Stimulated activated CD8-positive, alpha-beta memory T cell treated with anti-CD3 and anti-CD28 coated beads, Interleukin-15, amount 100 ng/mL, for 24 hours (primary cell): ENCODE measurements at places on chromosomes 5 and 9.

DNA sequence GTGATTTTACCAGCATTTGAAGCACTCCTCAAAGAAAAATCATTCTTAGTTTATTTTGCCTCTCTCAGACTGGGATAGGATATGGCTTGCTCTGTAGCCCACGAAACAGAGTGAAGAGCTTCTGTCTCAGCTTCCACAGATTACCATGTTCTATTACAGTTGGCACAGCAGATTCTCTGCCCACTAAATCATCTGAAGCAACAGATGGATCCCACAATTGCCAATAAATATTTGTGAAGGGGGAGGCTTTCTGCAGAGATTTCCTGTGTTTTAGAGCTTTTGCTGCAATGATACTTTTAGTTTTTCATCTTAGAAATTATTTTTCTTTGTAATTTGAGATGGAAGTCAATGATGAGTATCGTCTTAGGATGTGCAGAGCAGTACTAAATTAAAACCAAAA lies 12.3 kb upstream of the MAP3K1 start:
- no peak for DNase-seq

- DNase-seq = no peak
Measured at GRCh38 chr5:71884926-71885325, 165.9 kb downstream of the CARTPT start.

DNA sequence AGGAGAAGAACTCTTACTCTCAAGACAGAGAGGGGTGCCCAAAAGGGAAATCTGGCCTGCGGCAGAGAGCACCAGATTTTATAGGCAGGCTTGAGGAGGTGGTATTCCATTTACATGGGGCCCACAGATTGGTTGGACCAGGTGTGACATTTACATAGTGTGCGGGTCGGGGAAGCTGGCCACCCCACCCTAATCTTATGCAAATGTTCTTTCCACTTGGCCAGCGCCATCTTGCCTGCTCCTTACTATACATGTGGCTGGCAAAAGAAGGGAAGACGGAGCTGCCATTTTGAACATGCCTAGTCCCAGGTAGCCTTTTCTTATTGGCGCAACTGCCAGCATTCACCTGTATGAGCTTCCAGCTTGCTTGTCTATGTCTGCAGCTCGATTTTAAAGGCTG lies 34.8 kb downstream of the PLEKHG4B start:
- DNase-seq = no peak

DNA sequence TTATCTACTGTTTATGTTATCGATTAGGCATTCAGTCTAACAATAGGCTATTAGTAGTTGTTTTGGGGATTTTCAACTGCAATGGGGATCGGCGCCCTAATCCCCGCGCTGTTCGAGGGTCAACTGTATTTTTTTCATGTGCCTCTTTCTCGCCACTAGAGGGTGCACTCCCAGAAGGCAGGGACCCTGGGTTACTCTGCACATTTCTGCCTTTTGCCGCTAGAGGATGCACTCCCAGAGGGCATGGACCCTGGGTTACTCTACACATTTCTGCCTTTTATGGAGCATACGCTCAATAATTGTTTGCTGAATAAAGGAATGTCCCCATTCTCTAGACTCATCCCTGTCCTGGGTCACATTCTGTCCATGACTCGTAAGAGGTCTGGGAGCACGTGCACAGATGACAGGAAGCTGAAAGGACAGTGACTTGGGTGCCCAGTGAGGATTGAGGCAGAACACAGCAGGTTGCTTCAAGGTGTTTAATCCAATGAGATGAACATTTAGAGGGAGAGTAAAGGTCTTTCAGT lies 27.9 kb upstream of the RECK start:
- DNase-seq = peak; percentile 17

DNA sequence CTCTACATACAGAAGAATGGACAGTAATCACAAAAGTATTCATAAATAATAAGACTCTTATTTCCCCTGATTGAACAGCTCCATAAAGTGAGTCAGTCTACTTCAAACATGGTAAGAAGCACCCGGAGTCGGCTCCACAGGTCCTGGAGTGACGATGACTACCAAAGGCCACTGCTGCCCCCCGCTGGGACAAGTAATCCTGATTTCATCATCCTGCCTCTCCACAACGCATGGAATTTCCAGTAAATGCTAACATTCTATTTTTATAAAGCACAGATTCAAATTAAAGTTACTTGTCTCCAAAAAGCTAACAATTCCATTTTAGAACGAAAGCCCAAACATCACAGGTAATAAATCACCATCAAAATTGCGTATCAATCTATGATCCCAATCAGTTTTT lies 16.2 kb downstream of the ATPSCKMT start:
- DNase-seq = no peak

- no peak for DNase-seq
Measured at GRCh38 chr9:69894720-69895119, 74.1 kb downstream of the CFAP95 start.

DNA sequence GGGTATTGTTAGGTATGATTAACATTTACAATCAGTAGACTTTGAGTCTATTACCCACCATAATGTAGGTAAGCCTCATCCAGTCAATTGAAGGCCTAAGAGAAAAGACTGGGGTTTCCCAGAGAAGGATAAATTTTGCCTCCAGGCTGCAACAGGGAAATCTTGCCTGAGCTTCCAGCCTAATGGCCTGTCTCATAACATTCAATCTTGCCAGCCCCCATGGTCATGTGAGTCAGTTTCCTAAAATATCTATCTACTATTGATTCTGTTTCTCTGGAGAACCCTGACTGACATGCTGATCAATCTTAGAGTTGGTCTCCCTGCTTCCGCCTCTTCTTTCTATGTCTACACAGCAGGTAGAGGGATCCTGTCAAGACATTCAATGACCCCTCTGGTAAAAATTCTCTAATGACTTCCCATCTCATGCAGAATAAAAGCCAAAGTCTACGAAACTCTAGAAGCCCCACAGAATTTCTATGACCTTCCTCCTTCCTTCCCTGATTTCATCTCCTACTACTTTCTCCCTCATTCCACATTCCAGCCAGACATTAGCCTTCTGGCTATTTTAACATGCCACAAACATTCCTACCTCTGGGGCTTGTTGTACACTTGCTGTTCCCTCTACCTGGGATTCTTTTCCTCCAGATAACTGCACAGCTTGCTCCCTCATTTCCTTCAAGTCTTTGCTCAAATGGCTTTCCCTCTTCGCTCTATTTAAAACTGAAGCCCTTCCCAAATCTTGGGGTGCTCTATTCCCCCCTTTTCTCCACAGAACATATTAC lies 60.2 kb downstream of the FBXW11 start:
- no peak for DNase-seq

- no peak for DNase-seq
Measured at GRCh38 chr9:84597131-84597530, 72.4 kb upstream of the NTRK2 start.

- no peak for DNase-seq
Measured at GRCh38 chr9:134688231-134688630, 46.6 kb downstream of the COL5A1 start.

- no peak for DNase-seq
Measured at GRCh38 chr9:124019771-124020519, 8.4 kb downstream of the LHX2 start.

DNA sequence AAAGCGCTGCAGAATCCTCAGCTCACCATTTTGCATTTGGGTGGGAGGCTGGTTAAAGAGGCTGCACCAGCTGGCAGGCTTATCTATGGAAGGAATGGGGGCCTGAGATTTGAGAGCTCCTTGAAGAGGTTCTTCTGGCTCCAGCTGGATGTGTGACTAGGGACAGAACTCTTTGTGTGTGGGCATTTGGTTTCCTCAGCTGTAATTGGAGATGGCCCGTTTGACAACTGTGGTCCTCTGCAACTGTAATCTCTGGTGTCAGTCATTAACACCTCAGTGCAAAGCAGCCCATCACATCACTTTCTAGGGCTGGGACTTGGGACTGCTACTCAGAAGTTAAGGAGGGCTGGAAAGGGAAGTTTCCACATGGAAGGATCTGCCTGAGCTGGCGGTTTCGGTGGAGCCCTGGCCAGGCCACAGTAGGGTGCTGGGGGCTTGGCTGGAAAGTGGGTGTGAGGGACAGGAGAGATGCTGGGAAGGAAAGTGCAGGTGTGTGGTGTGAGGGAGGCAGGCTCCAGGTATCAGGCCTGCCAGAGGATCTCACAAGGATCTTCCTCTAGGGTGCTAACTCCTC lies 193.8 kb downstream of the GADD45G start:
- DNase-seq = no peak

DNA sequence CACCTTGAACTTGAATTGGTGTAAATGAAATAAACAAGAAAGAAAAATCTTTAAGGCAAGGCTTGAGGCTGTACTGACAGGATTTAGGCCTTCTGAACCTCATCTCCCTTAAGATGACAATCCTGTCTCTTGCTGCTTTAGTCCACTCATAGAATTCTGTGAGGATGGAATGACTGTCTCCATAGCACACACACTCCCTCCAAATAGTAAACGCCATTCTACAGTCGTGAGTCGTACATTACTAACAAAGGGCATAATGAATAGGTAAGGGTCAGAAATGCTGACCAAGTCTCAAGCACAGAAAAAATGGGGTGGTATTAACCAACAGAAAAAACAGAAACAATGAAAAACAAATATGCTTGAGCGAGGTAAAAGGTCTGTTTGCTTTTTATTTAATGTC lies 71.8 kb upstream of the SIMC1 start:
- no peak for DNase-seq

- no peak for DNase-seq
Measured at GRCh38 chr9:89533411-89534095, 35.6 kb upstream of the SEMA4D start.

DNA sequence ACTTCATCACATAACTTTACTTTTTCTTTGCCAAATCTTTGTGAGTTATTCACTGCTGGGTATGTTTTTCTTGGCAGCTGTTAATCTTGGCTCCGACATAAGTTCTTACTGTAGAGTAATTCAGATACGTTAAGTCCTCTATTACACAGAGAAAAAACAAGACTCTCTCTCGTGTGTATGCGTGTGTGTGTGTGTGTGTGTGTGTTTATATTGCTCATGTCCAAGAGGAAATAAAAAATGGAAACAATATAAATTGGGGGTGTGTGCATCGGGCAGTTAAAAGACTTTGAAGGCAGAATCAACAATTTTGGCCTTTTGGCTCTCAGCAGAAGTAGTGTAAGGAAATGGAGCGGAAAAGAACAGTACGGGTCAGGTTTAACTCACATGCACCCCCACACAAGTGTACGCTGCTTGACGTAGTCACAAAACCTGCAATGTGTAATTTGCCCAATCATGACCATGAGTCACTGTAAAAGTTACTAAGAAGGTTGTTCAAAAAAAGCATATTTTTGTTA lies 67.2 kb upstream of the IFNE start:
- DNase-seq = no peak

- no peak for DNase-seq
Measured at GRCh38 chr9:16125629-16126028, 572.8 kb downstream of the CCDC171 start.

DNA sequence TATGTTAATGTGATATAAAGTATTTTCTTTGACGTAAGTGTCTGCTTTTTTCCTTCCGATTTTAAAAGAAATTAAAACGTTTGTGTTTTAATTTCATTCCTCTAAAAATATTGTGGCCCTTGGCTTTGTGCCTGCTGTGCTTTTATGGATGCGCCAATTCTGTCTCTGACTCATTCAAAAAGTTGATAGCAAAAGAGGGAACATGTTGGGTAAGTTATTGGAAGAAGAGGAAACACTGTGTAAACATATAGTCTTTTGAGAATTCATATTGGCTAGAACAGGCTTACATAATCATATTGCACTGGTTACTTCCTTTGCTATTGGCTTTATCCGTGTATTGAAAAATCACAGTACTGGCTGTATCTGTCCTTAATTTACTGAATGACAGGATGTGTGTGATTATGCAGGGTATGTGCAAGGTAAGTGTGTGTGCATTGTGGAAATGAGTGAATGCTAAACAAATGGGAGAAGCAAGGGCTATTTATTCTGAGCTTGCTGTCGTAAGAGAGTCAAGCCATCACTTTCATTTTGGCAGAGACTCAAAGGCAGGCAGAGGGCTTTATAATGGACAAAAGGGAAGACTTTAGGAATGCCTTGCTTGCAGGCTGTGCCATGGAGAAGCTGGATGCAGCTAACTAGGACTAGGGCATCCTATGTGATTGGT lies 67.8 kb downstream of the SGCD start:
- no peak for DNase-seq

DNA sequence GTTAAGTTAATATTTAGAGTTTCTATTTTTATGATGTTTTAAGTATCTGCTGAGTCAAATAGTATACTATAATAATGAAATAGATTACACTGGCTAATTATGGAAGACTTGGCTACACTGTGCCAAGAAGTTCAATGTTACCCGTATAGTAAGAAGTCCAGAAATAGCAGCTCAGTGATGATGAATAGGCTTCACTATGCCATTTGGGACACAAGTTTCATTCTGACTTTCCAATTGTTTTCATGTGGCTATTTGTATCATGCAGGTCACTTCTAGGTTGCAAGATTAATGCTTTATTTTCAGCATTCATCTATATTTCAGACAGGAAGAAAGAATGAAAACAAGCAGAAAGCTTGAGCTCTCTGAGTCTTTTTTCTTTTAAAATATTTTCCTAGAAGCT lies 194.5 kb upstream of the RIOK2 start:
- DNase-seq = no peak

- DNase-seq = no peak
Measured at GRCh38 chr5:62494772-62495171, 82.2 kb downstream of the IPO11 start.

DNA sequence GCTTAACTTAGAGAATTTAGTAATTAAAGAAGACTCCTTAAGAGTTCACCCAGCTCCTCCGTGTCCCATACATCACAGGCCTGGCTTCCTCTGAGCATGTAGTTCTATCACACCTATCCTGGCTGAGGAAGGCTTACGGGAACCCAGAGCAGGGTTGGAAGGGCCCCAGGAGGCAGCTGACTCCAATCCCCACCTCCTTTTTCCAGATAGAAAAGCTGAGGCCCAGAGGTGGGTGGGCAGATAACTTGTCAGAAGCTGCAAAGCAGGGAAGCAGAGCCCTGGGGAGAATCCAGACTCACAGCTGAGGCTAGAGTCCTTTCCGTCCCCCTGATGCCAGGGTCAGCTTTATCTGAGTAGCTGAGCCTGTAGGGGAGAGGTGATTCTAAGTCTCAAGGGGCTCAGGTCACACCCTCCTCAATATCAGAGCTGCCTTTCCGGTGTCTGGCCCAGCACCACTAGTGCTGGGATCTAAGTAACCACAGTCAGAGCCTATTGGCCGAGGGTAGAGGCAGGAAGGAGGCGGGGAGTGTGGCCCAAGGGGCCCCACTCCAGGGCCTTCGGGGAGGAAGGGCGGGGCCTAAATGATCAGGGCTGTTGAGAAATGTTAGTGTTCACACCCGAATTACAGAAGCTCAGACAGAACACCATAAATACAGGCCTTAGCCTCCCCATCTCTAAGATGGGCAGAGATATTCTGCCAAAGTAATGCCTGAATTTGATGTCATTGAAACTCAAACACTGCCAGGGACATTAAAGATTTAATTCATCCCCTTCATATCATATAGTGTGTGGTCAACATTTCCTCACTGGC lies 9.9 kb downstream of the CCDC69 start:
- no peak for DNase-seq
